K562 (cell line): ENCODE measurements at places on chromosomes 2 and 18. TPM values are rescaled to one million over a fixed set of nuclear protein-coding genes. Genes with fewer than 3 reads are reported as not detected.

Gene MLPH
- 0.22 and 0.65 TPM in 2 replicates for total RNA-seq

Gene EFHD1
- total RNA-seq, result 5.1 and 5.2 TPM in 2 replicates

Gene HOXD12
- total RNA-seq, result not detected in 2 replicates

Gene IL1F10
- total RNA-seq, result not detected in 2 replicates

Gene HK2
- 40.8 and 42.6 TPM in 2 replicates for total RNA-seq

Gene TANC1
- 0.13 and 0.20 TPM in 2 replicates for total RNA-seq

Gene TNFRSF11A
- 0.04 TPM in 2 replicates for total RNA-seq

Gene ASAP2
- total RNA-seq, result 4.3 and 5.5 TPM in 2 replicates

Gene MDH1B
- 0.07 TPM in 1 of 2 replicates, not detected in the other for total RNA-seq

Gene FSHR
- not detected in 2 replicates for total RNA-seq
